Glomerular endothelial cell (primary cell): ENCODE measurements at places on chromosomes 16 and 17.

DNA sequence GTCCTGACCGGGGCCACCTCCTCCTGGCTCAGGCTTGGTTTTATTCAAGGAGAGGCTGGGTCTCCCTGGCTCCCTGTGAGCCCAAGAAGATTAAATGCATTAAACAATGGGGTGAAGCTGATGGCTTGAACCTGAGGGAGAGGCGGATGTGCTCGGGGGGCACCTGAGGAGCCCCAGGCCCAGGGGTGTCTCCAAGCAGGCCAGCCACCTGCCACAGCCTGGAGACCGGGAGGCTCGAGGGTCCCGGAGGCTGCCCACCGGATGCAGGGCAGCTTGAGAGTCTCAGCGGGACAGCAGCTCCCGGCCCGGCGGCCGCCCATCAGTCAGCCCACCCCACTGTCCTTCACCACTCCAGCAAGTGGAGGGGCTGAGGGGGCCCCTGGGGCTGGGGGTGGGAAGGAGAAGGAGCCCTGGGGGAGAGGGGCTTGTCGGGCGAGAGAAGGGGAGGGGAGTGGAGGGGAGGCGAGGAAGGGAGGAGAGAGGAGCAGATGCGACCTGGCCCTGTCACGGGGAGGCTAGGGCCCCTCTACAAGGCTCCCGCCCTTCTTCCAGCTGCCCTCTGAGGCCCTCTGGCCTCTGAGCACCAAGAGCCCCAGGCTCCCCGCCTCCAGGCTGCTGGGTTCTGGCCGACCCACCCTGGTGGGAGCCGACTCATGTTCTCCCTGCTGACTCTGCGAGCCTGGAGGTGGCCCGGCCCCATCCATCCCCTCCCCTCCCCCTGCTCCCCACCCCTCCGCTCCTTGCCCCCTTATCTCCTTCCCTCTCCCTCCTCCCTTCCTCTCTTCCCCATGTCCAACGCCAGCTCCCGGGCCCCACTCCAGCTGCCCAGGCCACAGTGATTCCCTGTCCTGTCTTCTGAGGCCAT, 13.2 kb downstream of the CD7 start:
- no peak for DNase-seq

DNA sequence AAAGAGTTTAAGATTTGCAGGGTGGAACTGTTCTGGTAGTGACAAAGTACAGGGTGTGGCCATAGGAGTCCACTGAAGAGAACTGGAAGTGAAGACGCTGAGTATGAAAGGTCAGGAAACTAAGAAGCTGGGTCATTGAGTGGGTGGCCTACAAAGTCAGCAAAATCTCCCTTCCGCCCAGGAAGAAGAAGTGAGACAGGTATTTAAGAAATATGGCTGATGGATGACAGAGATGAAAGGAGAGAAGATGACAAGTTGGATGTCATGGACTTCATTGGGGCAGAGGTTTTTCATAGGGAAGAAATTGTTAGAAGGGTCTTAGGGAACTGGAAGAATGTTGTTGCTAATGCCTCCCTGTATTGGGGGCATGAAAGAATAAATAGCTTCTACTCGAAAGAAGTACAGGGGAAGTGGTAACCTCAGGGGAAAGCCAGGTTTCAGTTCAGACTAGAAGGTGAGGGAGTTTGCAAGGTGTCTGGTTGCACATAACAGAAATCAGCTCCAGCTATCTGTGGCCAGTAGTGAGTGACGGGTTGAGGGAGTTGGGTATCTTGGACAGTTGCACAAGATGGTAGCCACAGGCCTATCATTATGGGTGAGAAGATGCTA, 33.6 kb upstream of the MED13 start:
- no peak for DNase-seq

DNA sequence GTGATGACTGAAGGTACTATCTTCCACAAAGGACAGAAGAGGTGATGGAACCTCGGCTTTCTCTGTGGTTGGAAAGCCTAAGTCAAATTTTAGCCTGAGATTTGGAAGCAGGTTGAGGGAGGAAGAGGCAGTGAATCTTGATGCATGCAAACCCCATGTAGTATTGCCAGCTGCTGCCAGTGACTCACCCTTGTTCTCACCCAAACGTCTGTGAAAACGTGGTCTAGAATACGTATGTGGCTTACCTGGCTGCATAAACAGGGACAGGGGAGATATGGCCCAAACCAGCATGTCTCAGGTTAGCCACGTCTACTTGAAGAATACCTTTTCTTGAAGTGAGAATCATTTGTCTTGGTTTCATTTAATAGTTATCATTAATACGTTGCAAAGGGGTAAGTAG, 438.0 kb upstream of the MAF start:
- no peak for DNase-seq

- DNase-seq: no peak
Observed at GRCh38 chr16:1510941-1511351, 17.8 kb downstream of the TELO2 start.

DNA sequence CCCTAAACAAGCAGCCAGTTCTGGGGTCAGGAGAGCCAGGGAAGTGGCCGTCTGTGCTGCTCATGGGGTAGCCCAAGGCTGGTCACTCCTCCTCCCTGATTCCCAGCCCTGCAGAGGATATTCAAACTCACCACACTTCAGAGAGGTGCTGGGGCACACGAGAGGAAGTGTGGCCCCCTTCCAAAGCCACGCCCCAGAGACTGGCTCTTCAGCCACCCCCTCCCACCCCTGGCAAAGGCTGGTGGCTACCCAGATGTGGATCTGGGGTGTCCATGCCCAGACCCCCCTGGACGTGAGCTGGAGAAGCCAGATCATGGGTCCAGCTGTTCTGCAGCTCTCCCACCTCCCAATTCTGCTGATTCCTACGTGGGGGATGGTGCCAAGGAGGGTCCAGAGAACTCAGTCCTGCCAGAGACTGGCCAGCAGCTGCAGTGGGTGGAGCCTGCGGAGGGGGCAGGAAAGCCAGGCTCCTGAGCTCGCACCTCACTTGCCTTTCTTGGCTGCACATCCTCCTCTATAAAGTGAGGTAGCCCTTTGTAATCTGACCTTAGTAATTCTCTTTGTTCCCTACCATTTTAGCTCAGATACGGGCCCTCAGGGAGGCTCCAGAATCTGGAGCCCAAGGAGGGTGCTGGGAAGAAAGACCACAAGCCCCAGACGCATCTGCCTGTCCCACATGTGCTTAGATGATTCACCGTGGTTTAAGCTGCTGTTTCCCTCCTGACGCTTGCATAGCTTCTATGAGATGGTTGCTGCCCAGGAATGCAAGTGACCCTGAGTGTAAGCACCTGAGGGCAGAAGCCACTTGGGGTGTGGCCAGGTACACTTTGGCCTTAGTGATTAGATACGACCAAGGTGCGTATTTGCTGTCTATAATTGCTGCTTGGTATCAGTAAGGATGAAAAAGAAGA, 15.3 kb downstream of the SDK2 start:
- DNase-seq: no peak

- DNase-seq: no peak
Observed at GRCh38 chr17:2011411-2012371, 13.4 kb downstream of the RTN4RL1 start.

GRCh38 chr16:6038941-6039645, 941.5 kb upstream of the EEF2KMT start:
- no peak for DNase-seq

GRCh38 chr16:81615833-81616232, 163.3 kb upstream of the PLCG2 start:
- no peak for DNase-seq

DNA sequence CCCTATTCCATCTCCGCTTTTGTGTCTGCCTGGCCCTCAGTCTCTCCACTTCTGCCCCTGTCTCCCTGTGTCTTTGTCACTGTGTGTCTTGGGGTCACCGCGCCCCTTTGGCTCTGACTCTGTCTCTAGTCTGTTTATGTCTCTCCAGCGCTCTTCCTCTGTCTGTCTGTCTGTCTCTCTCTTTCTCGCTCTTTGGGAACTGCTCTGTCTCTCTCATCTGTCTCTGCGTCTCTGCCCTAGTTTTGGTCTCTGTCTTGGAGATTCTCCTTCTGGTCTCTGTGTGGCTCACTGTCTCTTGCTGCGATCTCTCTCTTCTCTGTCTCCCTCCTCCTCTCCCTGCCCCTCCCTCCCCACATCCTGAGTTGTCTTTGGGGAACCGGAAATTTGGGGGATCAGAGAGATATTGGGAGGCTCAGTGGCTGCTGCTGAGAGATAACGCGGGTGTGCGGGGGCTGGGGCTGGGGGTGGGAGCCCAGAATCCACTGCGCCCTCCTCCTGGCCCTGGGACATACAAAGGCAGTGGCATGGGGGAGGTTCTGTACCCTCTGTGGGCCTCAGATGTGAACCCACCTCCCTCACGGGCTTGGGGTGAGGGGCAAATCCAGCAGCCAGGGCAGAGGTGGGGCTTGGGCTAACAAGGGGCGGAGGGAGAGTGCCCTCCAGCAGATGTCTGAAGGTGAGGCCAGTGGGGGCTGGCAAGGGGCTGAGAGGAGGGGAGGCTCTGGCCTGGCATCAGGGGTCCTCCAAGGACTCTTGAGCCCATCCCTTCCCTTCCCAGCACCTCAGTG, 24.4 kb downstream of the LAT start:
- DNase-seq: no peak

DNA sequence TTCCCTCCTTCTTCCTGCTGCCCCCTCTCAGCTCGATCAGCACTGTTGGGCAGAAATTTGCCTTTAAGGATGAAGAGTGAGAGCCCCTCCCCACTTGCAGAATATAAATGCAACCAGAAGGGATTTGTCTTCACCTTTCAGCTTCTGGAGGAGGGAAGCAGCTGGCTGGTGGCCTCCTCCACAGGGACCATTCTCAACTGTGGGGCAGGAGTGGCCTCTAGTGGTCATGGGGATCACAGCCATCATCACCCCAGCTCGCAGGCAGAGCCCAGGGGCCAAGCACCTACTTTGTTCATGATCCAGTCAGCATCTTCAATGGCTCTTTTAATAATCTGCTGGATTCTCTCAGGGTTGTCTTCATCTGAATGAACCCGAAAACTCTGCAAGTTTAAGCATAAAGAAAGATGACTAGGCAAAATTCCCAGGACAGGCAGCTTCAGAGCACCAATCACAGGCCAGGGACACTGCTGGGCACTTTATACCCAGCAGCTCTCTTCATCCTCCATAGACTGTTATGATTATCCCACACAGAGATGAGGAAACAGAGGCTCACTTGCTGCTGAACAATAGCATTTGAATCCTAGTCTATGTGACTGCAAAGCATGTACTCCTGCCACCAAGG, 13.1 kb downstream of the LYRM9 start:
- DNase-seq: no peak

- DNase-seq: no peak
Observed at GRCh38 chr16:50165473-50165872, 12.4 kb downstream of the TENT4B start.

DNA sequence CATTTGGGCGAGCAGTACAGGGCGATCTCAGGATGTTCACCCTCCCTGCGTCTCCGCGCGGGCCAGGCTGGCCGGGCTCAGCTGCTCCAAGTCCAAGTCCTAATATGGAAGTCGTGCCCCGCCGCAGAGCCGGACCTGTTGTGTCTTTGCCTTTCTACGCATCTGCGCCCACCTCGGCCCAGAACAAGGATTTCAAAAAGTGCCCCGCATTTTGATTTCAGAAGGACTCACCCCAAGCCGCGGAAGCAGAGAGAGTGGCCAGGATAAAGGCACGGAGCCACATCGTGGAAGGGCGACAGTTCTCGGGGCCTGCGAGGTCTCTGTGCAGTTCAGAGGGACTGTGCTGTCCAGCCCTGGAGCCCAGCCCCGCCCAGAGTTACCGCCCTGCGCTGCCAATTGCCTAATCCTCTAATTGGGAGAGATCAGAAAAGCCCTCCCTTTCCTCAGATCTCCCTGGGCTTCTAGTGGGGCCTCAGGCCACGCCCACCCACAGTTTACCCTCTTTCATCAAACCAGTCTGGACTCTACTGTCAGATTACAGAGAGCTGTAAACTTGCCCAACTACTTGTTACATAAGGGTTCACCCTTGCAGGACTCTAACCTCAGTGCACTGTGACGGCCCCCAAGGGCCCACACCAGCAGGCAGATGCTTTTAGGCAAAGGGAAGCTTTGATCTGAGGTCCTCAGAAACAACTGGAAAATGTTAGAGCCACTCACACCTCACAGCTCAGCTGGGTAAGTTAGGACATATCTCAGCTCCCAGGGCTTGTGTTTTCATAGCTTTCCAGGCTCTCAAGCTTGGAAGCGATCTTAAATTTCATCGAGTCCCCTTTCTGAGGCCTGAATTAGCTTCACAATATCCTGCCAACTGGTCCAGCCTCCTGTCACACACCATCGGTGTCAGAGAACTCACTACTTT, at the start of gene CES1:
Gene CES1 (minus strand): TSS at position 324 of the 919 bp plus-strand sequence. CDS start 41 bp downstream, at position 283.
- no peak for DNase-seq
